LHCN-M2 (cell line): ENCODE measurements at places on chromosomes 16 and 17.

- DNase-seq, result peak; percentile 7
Measured at GRCh38 chr16:53266156-53266555, 168.1 kb upstream of the RBL2 start.

DNA sequence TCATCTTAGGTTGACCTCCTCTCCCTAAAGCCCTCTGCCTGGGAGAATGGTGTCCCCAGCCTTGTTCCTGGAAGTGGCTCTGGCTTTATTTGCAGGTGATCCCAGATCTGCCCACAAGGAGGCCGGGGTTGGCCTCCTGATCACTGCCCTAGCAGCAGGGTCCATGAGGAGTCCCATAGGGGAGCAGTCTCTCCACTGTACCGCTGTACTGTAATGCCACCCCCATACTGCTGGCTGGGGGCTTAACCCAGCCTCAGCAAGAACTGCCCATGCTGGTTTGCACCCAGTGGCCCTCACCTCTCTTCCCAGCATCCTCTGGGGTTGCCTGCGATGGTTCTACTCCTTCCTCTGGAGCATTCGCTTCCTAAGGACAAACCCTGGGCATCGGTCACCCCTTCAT is 39.1 kb downstream of the PSME3IP1 start:
- DNase-seq, result no peak

GRCh38 chr16:15966836-15967546 is 17.6 kb downstream of the ABCC1 start:
- DNase-seq, result peak; percentile 81

DNA sequence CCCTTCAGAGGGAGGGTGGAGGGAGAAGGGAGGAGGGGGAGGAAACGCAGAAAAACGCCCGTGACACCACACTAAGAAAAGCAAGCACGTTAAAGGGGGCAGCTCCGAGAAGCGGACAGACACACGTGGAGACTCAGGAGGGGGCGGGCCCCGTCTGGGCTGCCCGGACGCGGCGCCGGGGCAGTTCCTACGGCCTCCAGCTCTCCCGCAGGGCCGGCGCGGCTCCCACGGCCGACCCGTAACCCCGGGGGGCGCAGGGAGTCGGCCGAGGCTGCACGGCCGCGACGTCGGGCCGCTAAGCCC is 362 bp downstream of the KLHDC4 start:
- peak; percentile 8 for DNase-seq

DNA sequence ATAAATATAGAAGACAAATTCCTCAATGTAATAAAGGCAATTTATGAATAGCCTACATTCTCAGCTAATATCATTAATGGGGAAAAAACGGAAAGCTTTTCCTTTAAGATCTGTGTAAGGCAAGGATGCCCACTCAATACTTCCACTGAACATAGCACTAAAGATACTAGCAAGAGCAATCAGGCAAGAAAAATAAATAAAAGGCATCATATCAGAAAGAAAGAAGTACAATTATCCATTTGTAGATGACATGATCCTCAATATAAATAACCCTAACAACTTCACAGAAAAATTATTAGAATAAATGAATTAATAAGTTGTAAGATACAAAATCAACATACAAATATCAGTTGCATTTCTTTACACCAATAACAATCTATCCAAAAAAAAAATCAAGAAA is 37.1 kb downstream of the C16orf87 start:
- DNase-seq, result no peak

DNA sequence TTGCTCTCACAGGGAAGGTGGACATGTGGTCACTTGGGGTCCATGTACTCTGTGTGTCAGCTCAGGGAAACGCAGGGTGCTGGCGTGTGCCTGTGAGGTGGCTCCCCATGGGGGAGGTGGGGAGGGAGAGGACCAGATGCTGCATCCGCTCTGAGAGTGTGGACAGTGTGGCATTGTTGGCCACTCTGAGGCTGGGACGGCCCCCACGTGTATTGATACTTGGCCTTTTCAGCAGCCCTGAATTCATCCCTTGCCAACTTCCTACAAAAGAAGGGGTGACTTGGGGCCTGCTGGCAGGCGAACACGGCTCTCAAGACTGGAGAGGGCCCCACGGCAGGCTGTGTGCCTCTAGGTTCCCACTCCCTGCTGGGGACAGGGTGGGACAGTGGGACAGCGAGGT is 120.1 kb downstream of the RAB11FIP4 start:
- no peak for DNase-seq

- DNase-seq, result no peak
Measured at GRCh38 chr17:12631076-12631475, 34.6 kb upstream of the MYOCD start.
